ENCODE measurements at places on chromosomes 2 and 18.

GRCh38 chr2:11422901-11423435 lies 43.0 kb downstream of the E2F6 start:
- peak; percentile 55 for DNase-seq

GRCh38 chr2:171615069-171615468 lies 72.2 kb upstream of the DYNC1I2 start:
- DNase-seq, result no peak

- DNase-seq, result no peak
Measured at GRCh38 chr2:25551316-25551715, 122.1 kb downstream of the DTNB start.

- DNase-seq, result no peak
Measured at GRCh38 chr18:27276886-27277285, 91.8 kb upstream of the CHST9 start.

DNA sequence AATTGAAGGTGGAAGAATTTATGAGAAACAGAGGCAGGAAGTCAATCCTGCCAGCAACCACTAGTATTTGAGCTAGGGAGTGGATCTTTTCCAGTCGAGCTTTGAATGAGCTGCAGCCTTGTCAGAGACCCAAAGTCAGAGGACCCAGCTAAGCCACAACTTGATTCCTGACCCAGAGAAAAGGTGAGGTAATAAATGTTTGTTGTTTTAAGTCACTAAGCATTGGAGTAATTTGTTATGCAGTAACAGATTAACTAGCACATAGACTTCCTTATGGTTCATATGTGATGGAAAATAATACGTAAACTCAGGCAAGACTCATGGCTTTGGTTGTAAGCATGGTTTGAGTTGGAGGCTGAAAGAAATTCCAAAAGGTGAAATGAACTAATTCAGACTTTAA lies 21.6 kb downstream of the EFEMP1 start:
- DNase-seq, result no peak

DNA sequence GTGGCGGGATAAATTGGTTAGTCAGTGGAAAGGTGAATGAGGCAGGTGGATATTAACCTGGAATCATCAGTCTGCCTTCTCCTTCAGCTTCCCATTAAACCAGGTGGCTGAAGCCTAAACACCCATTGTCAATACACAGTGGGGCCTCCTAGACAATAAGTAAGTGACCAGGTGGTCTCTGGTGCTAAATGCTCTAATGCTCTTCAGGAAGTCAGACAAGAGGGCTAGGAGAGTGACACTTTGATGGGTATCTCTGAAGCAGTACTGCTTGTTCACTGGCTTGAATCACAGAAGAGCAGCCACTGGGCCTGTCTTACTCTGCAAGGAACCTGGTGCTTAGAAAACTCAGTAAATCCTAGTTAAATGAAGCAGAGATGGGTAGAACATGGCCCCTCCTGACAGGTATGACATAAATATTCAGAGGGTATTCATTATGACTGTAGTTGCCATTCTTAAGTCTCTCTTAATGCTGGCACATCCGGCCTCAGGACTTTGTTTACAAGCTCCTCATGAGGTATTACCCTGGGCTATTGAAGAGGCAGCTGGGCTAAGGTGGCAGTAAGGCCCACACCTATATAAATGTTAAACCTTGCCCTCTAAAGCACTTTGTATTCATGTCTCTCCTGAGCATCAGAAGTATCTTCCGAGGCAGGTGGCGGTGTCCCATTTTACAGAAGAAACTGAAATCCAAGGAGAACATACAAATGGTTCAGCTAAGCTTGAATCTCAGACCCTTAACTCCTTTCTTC lies 104.9 kb downstream of the NCK2 start:
- DNase-seq, result no peak

DNA sequence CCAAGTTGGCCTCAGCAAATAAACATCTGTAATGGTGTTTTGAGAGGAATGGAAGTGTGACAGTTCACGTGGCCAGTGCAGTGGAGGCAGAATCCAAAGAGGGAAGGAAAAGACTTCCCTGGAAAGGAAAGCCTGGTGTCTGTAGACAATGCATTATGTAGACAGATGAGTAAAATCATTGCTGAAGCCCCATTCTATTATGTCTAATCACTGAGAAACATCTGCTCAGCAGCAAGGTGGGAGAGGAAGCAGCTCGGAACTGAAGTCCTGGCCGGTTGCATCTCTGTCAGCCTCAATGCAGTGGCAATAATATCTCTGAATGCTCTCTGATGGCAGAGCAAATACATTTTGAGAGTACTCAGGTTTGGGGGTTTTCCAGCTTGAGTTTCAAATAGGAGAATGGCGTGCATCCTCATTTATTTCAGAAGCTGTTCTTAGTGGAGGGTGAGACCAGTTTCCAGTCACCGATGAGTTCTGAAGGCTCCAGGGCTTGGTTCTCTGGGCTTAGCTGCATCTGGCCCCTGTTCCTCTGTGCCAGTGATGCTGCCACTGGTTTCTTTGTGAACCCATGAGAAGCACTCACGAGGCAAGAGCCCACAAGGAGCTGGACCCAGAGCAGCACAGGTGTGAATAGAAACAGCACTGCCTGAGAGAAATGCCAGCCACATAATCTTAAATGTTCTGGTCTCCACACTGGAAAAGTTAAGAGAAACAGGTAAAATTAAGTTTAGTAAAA lies 63.3 kb downstream of the RPIA start:
- DNase-seq, result no peak

- DNase-seq, result peak; percentile 52
Measured at GRCh38 chr2:120661551-120661950, 74.1 kb upstream of the GLI2 start.

DNA sequence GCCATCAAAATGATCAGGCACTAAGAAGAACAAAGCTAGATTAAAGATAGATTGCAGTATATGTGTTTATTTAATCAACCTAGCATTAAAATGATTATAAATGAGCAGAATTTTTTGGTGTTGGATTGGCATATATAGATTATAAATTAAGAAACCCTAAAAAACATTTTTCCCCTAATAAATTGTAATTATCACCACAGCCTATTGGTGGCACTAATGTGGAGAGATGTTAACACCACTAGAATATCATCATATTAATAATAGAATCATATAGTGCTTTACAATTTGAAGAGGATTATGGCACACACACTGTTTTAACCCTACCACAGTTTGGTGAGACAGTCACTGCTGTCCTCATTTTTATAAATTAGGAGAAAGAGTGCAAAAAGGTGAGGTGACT lies 112.4 kb upstream of the RND3 start:
- DNase-seq, result no peak

- DNase-seq, result no peak
Measured at GRCh38 chr2:221529943-221530652, 42.0 kb downstream of the EPHA4 start.

GRCh38 chr2:38180754-38181153 lies 104.8 kb upstream of the CYP1B1 start:
- DNase-seq, result no peak

DNA sequence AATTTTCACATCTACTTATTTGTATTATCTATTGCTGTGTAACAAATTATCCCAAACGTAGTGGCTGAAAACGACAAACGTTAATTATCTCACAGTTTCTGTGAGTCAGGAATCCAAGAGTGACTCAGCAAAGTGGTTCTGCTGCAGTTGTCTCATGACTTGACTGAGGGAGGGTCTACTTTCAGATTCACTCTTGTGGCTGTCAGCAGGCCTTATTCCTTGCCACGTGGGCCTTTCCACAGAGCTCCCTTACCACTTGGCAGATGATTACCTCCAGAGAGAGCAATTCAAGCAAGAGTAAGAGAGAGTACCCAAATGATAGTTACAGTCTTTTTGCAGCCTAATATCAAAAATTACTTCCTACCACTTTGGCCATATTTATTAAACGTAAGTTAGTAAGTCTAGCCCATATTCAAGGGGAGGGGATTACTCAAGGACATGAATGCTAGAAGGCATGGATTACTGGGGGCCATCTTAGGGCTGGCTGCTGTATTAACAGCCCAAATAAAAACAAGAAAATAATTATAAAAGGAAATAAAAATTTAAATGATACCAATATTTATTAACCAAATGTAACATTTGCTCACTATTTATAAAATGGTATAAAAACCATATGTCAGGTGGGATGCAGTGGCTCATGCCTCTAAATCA lies 48.7 kb upstream of the NBEAL1 start:
- no peak for DNase-seq

DNA sequence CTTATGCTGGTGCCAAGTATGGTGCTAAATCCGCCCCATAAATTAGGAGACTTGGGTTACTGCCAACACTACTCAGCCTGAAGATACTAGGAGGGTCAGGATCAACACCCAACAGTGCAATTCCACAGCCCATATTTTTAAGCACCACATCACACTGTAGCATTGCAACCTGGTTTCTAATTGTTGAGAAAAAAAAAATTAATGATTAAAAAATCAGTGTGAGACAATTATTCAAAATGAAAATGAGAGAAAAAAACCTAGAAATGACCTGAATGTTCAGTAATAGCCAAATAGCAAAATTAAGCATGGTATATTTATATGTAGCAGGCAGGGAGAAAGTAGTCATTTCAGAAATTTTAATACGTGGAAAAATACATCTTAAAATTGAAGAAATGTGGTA lies 29.2 kb upstream of the HNRNPLL start:
- no peak for DNase-seq

- DNase-seq, result no peak
Measured at GRCh38 chr2:238776003-238776760, 71.7 kb upstream of the TWIST2 start.

DNA sequence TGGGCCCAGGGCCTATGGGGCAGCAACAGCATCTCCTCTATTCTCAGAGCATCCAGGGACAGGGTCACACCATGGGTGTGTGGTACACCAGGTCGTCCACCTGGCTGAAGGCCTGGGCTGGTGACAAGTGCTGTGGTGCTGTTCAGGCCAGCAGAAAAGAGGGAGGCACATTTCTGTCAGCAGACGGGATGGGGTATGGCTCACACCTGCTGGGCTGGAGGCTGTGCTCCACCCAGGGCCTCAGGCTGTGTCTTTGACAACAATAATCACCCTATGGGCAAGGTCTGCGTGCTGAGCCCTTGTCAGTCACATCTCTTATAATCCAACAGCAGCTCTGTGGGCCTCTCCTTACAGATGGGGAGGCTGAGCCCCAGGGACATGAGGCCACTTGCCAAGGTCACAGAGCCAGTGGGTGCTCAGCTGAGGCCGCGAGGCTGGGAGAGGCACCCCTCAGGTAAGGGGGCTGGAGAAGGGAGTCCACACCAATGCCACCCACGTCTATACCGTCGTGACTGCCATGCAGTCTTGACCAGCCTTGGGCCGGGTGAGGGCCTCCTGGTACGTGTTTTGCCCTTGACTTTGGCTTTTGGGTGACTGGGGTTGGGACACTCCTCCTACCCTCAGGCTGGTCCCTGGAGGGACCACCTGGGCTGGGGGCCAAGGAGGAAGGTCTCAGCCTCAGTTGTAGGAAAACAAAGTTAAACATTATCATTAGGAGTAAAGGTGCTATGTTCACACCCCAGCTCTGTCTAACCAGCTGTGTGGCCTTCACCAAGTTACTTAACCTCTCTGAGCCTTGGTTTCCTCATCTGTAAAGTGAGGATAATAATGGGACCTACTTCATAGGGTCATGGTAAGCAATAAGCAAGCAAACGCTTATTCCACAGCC lies 5.6 kb upstream of the HS6ST1 start:
- DNase-seq, result no peak

GRCh38 chr2:108910541-108911396 lies 78.3 kb downstream of the EDAR start:
- peak; percentile 22 for DNase-seq

DNA sequence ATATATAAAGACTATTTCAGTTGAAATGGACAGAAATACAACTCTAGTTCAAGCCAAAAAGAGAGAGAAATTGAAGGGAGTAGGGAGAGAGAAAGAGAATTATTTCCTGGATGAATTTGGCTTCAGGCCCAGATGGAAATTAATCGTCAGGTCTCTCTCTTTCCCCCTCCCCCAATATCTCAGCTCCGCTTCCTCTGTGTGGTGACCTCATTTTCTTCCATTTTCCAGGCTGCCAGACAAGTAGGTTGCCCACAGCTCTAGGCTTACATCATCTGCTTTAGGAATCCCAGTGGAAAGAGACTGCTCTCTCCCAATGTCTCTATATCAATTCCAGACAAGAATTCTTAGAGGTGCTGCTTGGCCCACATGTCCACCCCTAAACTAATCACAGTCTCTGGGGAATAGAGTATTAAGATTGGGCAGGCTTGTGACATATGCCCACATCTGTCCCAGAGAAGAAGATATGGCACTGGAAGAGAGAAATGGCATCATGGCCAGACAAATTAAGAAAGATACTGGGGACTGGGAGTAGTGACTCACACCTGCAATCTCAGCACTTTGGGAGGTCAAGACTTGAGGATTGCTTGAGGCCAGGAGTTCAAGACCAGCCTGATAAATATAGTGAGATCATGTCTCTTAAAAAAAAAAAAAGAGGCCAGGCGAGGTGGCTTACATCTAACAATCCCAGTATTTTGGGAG lies 37.2 kb upstream of the CFAP36 start:
- no peak for DNase-seq

- DNase-seq, result no peak
Measured at GRCh38 chr2:227022608-227023007, 141.4 kb downstream of the COL4A4 start.

- no peak for DNase-seq
Measured at GRCh38 chr2:167271932-167272331, 383.7 kb downstream of the XIRP2 start.

- DNase-seq, result peak; percentile 63
Measured at GRCh38 chr2:135742325-135742757, 686 bp downstream of the UBXN4 start.

DNA sequence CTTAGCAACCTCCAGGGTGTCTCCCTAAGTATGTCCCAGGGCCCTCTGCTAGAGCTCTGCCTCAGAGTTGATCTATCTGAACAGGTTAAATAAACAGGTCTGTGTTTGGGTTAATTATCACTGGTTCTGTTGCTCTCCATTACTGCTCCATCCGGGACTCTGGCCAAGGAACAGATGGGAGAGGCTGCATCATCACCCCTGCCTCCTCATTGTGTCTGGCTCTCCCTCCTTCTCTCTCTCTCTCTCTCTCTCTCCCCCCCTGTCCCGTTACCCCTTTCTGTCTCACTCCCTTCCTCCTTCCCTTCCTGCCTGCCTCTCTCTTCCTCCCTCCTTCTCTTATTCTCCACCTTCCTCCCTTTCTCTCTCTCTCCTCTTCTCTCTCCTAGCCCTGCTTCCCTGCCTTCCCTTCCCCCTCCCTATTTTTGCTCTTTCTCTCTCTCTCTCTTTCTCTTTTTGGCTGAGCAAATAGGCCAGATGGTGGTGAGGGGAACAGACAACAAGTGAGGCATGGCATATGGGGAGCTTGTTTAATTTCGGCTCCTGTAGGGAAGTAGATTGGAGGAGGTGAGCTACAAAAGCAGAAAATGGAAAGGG lies 62.1 kb downstream of the SETBP1 start:
- DNase-seq, result no peak

DNA sequence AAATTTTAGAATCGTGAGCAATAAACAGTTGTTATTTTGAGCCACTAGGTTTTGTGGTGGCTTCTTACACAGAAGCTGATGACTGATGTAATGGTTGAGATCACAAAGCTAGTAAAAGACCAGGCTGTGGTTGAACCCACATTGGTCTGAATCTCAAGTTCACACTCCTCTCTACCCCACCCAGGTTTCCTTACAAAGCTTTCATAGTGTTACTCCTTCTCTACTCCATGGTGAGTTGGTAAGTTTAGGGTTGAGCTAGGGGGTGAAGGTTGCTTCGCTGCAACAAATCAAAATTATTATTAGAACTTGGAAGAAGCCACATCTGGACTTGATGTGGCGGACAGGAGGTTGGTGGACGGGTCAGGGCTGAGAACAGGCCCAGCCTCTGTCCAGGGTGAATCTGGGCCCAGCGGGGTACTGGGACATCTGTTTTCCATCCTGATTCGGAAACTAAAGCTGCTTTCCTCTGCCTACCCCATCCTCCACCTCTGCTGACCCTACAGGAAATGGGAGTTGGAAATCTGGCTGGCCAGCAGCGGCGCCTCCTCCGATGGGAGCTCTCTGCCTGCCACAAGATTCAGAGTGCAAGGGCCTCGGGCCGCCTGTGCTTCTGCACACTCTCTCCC lies 86.3 kb downstream of the ZFP36L2 start:
- no peak for DNase-seq

Data from left lobe of liver (tissue), 2 donors.